ENCODE measurements at places on chromosomes 2 and 18.

DNA sequence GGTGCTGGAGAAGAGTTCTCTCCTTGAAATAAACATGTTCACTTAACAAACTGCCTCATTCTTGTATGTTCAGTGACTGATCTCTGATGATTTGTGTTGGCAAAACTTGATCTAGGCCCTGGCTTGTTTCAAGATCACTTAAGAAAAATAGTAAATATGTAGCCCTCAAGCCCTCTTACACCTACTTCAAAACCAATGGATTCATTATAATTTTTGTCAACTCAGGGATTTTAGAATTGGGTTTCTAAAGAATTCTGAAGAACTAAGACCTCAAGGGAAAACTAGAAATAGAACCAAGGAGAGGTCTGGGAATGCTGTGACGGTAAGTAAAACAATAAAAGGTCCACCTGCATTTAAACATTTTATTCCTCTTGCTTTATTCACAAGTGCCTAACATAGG lies 1731.6 kb upstream of the CELF4 start:
- DNase-seq: no peak

- DNase-seq: no peak
Observed at GRCh38 chr2:152028182-152028862, 70.5 kb downstream of the CACNB4 start.

DNA sequence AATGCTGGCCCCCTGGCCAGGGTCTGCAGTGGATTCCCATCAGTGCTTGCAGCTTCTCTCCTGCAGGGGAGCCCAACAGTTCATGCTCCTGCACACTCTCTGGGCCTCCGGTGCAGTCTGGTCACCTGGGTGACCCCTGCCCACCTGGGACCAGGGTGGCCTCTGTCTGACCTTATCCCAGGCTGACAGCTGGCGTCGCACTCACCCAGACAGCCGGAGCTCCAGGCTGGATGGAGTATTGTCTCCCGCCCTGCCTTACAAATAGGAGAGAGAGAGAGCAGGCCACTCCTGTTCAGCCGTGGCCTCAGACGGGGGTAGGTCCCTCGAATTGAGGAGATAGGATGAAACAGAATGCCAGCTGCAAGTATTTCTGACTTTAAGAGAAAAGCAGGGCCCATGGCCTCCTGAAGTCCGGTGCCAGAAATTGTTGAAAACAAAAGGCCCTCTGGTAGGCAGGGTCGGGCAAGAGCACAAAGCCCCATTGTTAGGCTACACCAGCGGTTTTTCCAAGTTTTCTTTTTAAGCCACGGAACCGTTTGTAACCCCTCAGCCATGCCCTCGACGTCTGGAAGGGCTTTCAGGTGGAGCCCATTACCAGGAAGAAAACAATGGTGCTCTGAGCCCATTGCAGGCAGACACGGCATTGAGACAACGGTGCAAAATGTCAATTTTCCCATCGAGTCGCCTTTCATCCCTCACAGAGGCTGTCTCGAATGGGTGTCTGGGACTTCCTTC lies 258.4 kb downstream of the BCL11A start:
- DNase-seq: no peak

DNA sequence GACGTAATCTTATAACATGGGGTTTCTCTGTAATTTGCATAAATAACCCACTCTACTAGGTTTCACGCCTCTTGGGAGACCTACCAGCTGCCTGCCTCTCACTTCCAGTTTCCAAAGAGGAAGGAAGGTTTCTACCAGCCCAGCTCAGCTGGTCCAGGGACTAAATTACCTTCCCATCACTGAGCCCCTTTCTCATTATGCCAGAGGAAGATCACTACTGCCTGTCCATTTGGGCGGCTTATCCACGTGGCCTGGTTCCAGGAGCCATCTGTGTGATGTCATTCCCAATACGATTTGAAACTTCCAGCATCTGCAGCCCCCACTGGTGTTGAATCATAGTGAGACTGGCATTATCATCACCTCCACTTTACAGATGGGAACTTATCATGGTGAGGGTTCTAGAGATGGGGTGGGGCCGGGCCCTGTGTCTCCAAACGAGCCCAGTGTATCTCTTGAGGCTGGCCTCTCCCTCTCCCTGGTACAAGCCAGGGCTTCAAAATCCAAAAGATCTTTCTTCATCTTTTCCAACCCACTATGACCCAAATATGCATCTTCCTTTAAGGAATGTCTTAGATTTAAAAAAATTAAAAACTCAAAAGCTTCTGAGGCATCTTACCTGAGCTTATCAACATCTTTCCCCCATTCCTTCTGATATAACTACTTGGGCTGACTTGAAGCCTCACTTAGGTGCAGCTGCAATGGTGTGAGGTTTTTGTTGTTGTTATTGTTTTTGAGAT lies 140.8 kb downstream of the DDX1 start:
- no peak for DNase-seq

Measured in NCI-H2029 treated with DMSO at 0.1 percent for 48 hours (cell line).